NCI-H2029 (cell line): ENCODE measurements at places on chromosomes 3 and 15.
A peak's percentile ranks its signal among the peaks of the same experiment; 100 is the strongest.

DNA sequence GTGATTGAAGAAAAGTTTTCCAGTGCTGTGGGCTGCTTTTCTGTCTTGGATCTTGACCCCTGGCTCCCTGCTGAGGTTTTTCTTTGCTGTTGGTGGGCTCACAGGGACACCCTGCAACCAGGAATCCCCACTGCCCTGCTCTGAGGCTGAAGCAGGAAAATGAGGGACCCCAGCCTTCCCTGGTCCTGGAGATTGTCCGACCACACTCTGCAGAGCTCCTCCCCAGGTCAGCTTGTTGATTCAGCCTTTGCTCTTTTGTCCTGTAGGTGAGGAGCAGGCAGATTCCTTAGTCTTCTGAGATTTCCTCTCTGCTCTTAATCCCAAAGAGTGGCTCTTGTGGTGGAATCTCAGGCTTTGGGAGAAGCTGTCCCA lies 194.5 kb downstream of the RPLP1 start:
- DNase-seq = no peak

- DNase-seq = no peak
These were observed 105.9 kb downstream of the KCNH8 start for GRCh38 chr3:19254189-19254588.

DNA sequence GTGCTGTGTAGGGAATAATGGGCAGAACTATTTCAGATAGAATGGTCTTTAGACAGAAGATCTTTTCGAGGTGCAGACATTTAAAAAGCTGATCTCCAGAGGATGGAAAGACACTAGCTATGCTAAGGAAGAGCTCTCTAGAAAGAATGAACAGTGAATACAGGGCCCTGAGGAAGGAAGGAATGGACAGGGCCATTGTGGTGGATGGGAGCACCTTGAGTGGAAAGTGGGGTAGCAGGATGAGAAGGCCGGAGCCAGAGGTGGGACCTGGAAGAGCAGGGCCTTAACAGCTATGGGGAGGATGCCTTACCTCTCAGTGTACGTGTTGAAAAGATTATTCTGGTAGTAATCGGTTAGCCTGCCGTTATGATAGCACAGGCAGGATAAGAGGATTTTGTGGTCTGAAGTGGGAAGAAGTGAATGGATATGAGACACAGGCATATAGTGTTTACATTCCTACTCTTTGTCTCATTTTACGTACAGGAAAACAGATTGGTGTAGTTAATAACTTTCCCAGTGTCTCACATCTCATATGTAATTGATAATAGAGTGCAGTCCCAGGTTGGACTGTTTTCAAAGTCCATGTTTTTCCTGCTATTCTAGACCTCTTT lies 172.4 kb downstream of the KLHL25 start:
- no peak for DNase-seq

- DNase-seq = peak; percentile 53
These were observed 1.1 kb upstream of the PLCH1 start for GRCh38 chr3:155745795-155746550.

DNA sequence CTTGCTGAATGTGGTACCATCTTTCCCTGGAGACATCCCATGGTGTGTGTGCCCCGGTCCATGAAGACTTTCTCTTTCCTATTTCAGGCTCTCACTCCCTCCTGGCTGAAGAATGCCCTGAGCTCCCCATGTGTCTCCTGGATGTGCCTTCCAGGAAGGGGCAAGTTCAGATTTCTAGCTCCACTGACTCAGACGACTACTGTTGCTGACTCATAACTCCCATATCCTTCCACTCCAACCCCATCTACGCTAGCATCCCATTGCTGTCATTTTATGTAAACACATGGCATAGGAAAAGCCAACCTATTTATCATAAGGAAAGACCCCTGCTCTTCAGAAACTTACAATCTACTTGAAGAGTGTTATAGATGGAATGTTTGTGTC lies 95.0 kb downstream of the ADCY5 start:
- no peak for DNase-seq

GRCh38 chr3:100002599-100003350 lies 111.5 kb downstream of the FILIP1L start:
- peak; percentile 10 for DNase-seq

DNA sequence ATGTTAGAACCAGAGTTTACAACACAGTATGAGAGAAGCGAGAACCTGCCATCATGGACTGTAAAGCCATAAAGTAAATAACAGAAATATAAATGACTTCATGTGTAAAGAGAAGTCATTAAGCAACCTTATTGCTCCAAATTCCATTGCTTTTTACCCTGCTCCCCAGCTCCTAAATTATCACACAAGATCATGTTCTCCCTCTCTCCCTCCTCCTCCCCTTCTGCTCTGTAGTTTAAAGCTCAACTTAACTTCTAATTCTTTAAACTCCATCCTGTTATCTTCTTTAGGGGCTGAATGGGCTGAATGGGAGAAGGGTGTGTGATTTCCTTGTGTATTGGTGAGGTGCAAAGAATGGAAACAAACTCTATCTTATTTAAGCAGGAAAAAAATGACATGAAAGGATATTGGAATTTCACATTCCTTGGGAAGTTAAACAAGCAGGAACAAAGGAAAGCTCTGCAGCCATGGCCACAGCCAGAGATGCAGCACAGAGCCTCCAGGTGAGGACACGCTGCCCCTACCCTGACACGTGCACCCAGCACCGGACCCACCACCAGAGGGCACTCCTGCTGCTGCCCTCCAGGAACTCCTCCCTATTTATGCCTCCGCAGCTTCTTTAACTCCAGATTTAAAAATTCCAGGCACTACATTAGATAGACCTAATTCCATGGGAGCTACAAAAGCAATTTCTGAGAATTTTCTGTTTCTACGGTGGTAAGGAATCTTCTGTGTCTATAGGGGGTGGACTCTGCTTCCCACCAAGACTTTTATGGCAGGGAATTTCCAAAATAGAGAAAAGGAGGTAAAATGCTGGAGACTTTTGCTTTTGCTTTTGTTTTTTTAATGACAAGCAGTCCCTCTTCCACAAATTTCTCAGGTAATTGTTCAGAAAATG lies 76.9 kb upstream of the ABI3BP start:
- DNase-seq = peak; percentile 43

- peak; percentile 26 for DNase-seq
These were observed 203.4 kb downstream of the ADAMTS9 start for GRCh38 chr3:64484289-64484992.

- DNase-seq = no peak
These were observed 45.1 kb downstream of the CTDSPL start for GRCh38 chr3:37906734-37907282.

GRCh38 chr15:89442155-89442554 lies 54.2 kb downstream of the RHCG start:
- no peak for DNase-seq

DNA sequence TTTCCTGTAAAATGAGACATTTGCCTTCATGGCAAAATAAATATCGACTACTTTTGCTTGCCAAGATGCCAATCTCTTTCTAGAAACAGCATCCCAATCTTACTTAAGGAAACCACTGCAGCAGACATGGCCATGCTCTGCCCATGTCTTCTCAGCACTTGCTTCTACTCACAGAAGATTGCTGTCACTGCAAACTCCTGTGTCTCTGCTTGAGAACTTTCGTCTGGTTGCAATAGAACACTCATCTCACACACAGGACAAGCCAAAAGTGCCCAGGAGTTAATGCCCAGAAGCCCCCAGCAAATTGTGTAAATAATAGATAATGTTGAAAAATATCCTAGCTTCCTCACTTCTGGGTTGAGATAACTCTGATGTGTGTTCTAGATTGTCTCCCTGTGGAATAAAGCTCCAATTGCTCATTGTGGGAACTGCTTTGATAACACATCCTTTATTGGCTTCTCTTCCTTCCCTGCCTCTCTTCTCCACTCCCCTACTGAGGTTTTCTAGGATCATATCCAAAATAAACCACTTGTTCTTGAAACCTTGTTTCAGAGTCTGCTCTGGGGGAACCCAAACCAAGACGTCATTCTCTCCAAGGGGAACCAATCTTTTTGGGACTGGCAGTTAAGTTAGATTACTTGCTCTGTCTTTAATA lies 156.3 kb upstream of the STRIT1 start:
- DNase-seq = no peak

- DNase-seq = no peak
These were observed 2.4 kb downstream of the TRPM1 start for GRCh38 chr15:31098953-31099740.

DNA sequence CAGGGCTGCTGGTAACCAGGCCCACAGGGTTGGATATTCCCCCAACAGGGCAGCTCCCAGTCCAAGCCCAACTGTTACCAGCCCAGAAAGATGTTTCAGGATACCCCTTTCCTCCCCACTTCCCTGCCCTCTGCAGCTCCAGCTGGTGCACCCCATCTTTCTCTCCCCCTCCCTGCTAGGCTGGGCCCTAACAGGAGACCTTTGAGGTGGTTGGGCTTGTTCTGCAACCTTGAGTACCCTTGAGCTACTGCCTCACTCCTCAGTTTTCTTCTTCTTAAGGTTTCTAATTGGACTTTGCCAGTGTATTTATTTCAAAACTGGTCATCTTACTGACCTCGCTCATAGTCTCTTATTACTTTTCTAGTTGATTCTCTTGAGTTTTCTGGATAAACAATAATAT lies 16.9 kb upstream of the INSYN1 start:
- DNase-seq = no peak

DNA sequence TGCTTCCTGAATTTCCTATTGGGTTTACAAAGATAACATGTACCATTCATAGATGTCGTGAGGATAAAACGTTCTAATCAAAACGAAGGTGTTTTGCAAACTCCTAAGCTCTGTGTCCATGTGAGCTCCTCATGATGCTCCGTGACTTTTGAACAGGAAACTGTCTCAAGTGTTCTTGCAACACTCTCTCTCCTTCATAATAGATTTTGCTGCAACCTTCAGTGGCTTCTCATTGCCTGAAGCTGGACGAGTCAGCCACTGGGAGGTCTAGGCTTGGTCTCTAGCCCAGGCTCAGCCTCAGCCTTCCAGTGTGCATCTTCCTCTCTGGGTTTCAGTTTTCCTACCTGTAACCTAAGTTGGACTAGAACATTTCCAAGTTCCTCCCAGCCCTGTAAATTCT lies 18.7 kb upstream of the BCL2A1 start:
- no peak for DNase-seq

DNA sequence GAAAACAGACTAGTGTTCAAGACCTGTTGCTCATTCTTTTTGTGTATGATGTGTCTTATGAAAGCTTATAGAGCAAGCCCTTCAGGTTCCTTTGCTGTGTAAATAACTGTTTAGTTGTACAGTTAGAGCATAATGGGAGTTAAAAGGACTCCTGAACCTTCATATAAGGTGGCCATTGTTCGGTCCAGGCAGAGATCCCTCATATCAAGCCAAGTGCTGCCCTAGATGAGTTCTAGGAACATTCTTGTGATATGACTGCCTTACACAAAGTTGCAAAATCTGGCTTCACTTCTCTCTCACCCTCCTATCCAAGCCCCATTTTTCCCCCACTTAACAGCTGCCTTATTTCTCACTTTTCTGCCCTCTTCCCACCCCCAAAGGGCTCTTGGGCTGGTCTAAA lies 26.9 kb downstream of the GYG1 start:
- DNase-seq = no peak

DNA sequence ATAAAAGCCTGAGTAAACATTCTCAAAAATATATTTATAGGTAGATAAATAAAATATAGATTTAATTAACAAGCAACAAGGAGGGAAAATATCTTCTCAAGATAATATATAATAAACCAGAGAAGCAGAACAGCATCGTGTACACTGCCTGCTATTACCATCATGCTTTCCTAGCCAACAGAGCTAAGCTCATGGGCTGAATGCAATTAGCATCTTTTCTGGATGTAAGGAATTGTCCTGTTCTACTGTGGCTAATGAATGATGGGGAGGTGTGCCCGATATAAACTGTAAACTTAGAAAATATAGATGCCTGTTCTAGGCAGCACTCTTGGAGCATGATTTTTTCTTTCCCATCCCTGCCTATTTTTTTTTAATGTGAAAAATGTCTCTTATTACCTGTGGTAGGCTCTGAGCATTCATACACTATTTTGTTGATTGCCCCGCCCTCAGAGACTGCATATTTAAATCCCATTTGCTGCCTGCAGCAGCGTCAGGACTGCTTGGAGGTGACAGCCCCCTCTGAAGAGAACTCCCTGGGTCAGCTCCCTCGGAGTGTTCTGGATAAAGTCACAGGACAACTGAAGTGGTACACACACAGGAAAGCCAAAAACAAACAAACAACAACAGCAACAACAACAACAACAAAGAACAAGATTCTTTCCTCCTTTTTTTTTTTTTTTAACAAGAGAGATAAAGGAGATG lies 312.3 kb downstream of the SATB1 start:
- no peak for DNase-seq

- no peak for DNase-seq
These were observed 73.3 kb downstream of the CHCHD6 start for GRCh38 chr3:126777366-126777765.

- DNase-seq = no peak
These were observed 11.0 kb upstream of the PLXNA1 start for GRCh38 chr3:126971891-126972351.

GRCh38 chr3:47611576-47611975 lies 32.9 kb upstream of the CSPG5 start:
- DNase-seq = no peak

DNA sequence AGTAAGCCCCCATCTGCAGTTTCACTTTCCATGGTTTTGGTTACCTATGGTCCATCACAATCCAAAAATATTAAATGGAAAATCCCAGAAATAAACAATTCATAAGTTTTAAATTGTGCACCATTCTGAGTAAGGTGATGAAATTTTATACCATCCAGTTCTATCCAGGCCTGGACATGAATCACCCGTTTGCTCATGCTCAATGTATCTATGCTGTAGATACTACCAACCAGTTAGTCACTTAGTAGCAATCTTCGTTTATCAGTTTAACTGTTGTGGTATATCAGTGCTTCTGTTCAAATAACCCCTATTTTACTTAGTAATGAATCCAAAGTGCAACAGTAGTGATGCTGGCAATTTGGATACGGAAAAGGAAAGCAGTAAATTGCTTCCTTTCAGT lies 381.9 kb upstream of the AGTR1 start:
- DNase-seq = no peak

GRCh38 chr3:150270883-150271590 lies 137.1 kb upstream of the TSC22D2 start:
- no peak for DNase-seq

GRCh38 chr3:72261566-72262564 lies 476.9 kb upstream of the PROK2 start:
- no peak for DNase-seq

DNA sequence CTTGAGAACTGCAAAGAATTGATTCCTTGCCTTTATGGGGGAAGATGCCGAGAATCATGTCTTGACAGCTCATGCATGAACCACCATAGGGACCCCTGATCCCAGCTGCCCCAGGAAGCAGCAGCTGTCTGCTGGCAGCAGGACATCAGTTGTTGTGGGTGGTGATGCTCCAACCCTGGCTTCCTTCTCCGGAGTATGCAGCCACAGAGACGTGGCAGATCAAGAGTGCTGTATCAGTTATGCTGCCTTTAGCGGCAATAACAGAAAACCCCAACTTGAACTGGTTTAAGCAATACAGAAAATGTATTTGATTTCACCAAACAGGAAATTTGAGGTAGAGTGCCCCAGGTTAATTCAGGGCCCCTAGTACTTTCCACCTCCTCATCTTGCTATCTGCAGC lies 92.2 kb upstream of the TNFAIP8L3 start:
- no peak for DNase-seq

GRCh38 chr3:13749063-13749764 lies 130.7 kb downstream of the WNT7A start:
- no peak for DNase-seq
